GM23338 (cell line): ENCODE measurements at places on chromosomes 3 and 15. TPM values are rescaled to one million over a fixed set of nuclear protein-coding genes. Genes with fewer than 3 reads are reported as not detected.

GOLGA8F gene
- total RNA-seq, result not detected in 2 replicates

CD86 gene
- total RNA-seq, result 0.97 TPM in 1 of 2 replicates, not detected in the other

PLXND1 gene
- total RNA-seq, result 30.7 and 60.4 TPM in 2 replicates

ATP13A5 gene
- not detected in 2 replicates for total RNA-seq

DNA sequence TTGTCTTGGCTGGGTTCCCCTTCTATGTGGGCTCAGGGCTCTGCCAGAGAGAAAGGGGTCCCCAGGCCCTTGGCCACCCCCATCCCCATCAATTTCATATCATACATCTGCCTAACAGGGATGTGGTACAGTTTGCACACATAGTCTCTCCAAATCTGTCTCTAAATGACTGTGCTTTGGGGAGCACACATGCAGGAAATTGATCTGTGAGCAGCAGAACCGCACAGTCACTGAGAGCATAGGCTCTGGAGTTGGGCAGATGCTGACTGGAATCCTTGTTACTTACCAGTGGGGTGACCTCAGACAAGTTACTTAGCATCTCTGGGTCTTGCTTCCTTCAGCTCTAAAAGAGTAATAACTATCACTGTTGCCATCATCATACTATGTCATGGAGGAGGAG, 273.9 kb downstream of the ABHD5 start:
- DNase-seq, result no peak

GRCh38 chr15:100694381-100695021, 92.1 kb downstream of the ASB7 start:
- DNase-seq, result no peak

GRCh38 chr3:12922306-12922705, 80.9 kb upstream of the RPL32 start:
- no peak for DNase-seq

GRCh38 chr15:89802231-89802928, 12.3 kb downstream of the ANPEP start:
- DNase-seq, result no peak

GRCh38 chr3:131072099-131072559, 45.5 kb downstream of the NEK11 start:
- no peak for DNase-seq

GRCh38 chr15:60839510-60840211, 360.7 kb upstream of the ICE2 start:
- no peak for DNase-seq

DNA sequence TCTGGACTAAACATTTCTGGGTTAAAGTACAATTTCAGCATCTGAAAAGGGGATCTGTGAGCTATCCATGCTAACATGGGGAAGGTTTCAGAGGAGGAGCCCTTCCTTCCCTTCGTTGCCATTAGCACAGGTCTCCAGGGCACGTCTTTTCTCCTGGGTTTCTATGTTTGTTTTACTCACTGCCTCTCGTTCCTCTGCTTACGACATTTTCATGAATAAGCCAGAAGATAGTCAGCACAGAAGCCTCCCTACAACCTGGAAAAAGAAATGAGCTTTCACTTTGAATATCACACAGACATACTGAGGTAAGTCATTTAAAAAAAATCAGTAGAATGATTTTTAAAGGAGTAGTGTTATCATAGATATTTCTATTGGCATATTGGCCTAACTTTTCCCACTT, 117.2 kb upstream of the KCNMB2 start:
- no peak for DNase-seq

GRCh38 chr3:134132961-134133360, 103.2 kb upstream of the SLCO2A1 start:
- no peak for DNase-seq

GRCh38 chr3:63673111-63673510, 20.6 kb downstream of the SNTN start:
- DNase-seq, result no peak

GRCh38 chr3:15330031-15330596, 2.3 kb downstream of the SH3BP5 start:
- DNase-seq, result no peak

DNA sequence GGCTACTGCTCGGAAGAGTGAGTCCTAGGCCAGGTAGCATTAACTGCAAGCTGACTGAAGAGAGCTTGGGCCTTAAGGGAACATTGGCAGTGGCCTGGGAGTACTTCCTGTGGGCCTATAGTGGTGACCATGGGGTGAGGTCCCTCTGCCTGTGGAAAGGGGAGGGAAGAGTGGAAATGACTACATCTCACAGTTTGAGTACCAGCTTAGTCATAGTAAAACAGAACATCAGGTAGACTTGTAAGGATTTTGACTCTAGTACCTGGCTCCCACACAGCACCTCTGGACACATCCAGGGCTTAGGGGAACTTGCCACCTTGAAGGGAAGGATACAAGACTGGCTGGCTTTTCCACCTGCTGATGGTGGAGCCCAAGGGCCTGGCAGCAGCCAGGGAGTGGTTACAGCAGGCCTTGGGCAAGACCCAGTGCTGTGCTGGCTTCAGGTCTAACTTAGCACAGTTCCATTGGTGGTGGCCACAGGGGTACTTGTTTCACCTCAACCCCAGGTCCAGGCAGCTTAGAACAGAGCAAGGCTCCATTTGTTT, 147.8 kb downstream of the SLC9A9 start:
- DNase-seq, result no peak

- DNase-seq, result no peak
Observed at GRCh38 chr3:33868309-33868708, 69.9 kb downstream of the PDCD6IP start.

DNA sequence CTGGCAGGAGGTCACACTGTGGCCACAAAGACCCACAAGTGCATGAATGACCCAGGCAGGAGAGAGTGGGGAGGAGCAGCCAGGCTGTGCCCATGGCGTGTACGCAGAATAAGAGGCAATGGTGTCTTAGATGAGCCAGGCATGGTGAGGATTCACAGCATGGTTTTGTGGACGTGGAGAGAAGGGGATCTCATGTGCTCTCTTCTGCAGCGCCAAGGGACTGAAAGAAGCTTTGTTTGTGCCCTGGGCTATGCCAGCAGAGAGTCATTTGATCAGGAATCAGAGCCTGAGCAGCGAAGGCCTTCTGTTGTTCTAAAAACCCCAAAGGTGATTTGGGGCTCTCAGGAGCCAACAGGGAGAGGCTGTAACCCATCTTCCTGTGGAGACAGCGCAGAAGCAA, 18.7 kb upstream of the RPP14 start:
- no peak for DNase-seq

- peak; percentile 8 for DNase-seq
Observed at GRCh38 chr15:48602358-48603122, 43.0 kb downstream of the FBN1 start.
